Stimulated activated CD8-positive, alpha-beta memory T cell treated with anti-CD3 and anti-CD28 coated beads, Interleukin-4, amount 100 ng/mL, for 1 hour (primary cell): ENCODE measurements at places on chromosomes 12 and 14.

DNA sequence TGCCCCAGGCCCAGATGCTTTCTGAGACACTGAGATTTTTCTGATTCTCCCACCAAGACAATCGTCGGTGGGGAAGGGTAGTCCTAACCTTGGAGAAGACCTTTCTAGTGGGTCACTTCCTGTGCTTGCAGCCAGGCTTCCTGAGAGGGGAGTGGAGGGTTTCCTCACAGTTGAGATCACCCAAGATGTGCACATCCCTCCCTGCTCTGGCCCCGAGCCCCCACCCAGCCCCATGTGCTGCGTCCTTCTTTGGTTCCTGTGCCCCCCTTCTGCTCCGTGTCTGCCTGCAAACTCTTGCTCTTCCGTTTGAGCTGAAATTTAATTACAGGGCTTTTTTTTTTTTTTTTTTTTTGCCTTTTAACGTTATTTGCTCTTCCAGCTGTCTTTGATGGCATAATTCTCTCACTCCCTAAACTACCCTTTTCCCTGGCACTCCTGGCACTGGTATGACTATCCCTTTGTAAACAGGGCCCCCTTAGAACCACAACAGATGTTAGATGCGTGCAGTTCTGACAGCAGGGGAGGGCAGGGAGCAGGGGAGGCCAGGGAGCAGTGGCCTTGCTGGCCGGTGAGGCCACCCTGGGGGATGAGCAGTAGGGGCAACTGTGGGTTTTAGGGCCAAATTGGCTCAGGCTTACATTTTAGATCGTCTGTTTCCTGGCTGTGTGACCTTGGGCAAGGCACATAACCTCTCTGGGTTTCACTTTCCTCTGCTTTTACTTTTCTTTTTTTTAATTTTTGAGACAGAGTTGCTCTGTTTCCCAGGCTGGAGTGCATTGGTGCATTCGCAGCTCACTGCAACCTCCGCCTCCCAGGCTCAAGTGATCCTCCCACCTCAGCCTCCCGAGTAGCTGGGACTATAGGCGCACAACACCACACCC lies 144.5 kb downstream of the PHETA1 start:
- DNase-seq: no peak

DNA sequence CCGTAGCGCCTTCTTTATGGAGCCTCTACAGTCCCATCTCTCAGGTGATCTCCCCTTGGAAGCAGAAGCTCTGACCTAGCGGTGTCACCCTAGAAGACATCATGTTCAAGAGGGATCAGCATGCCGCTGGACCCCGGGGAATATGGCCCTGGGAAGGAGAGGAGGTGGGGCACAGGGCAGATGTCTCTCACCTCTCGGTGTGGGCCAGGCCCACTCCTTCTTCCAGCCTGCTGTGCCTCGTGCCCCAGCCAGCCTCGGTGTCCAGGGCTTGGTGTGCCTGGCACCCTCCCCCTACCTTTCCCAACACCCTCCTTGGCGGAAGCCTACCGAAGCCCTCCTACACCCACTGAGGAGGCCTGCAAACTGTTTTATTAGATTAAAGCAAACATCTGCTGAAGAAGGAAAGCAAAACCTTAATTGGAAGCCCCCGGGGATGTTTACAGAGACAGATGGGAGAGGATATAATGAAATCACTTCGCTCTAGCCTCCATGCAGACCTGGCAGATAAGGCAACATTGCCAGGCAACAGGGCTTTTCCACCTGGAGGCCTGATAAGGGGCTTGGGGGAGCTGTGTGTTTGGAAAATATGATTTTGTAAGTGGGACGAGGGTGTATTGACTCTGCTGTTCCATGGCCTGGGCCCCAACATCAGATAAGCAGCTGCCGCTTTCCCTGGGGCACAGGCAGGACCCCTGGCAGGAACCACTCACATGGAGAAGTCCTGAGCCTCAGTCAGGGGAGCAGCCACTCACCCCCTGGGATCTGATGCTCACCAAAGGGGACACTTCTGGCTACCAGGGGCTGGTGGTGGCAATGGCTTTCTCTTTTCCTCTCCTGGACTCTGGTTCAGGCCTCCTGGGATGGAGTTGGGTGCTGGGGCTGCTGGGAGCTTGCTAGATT lies 5.7 kb upstream of the CHGA start:
- no peak for DNase-seq

- DNase-seq: no peak
Observed at GRCh38 chr14:68444449-68445168, 348.3 kb downstream of the ZFP36L1 start.

DNA sequence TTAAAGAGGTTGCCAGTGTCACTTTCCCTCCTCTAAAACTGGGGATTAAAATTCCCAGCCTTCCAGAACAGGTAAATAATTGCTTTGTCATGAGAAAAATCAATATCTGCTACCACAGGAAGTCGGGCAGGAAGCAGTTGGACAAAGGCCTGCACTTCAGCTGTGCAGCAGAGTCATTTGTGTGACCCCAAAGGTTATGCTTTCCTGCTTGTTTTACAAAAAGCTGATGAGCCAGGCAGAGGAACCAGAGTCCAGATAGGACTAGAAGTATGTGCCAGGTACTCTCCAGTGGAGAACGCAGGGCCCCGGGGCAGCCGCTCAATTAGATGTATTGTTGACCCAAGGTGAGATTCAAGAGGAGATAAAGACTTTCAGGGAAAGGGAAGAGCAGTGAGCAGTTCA lies 117.1 kb upstream of the FRMD6 start:
- DNase-seq: no peak

DNA sequence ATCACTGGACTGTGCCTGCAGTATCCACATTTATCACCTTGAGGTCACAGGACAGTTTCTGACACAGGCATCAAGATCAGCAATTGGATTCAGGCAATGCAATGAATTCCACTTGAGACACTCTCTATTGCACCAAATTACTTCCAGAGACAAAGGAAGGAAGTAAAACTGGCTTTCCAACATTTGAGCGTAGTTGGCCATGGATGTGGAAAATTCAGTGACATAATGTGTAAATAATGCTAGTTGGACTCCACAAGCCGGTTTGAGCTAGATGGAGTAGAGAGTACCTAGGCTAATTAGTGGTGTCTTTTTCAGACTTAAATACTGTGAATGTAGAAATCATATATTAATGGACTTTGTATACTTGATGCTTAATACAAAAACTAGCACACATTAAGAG lies 168.3 kb upstream of the SYT1 start:
- DNase-seq: no peak

- DNase-seq: no peak
Observed at GRCh38 chr12:53431187-53431586, 7.5 kb downstream of the AMHR2 start.

DNA sequence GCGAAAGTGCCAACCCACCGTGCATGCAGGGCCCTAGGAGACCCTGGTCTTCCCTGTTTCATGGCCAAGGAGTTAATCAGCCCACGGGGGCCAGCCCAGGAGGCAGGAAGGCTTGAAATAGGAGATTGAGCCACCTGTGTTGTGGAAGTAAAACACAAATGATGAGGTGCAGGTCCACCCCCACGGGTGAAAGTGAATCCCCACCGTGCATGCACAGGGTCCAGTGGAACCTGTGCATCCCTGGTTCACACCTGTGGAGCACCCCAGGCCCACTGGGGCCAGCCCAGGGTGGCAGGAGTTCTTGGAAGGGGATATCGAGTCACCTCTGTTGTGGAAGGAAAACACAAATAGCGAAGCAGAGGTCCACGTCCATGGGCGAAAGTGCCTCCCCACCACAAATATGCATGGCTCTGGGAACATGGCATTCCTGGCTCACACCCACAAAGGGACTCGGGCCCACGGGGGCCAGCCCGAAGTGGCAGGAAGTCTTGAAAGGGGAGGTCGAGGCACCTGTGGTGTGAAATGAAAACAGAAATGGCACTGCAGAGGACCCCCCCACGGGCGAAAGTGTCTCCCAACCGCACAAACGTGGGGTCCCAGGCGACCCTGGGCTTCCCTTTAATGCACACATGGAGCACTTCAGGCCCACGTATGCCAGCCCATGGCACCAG lies 381.5 kb downstream of the ALG10 start:
- DNase-seq: no peak

- DNase-seq: no peak
Observed at GRCh38 chr14:59811815-59812214, 58.8 kb downstream of the RTN1 start.

DNA sequence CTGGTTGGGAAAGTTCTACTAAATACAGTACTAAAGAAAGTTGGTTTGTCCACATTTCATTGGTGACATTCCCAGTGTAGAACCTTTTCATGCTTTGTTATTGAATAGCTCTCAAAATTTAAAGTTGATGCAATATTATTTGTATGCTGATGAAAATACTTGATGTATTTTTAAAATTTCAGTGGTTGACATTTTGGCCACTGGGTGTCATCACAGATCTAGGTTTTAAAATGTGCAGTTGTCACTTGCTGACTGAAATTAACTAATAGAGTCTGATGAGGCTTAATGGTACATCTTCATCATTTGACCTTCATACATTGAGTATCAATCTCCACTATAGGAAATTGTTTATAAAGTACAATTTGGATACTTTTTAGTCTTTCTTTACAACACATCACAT lies 37.1 kb downstream of the CMAS start:
- no peak for DNase-seq

DNA sequence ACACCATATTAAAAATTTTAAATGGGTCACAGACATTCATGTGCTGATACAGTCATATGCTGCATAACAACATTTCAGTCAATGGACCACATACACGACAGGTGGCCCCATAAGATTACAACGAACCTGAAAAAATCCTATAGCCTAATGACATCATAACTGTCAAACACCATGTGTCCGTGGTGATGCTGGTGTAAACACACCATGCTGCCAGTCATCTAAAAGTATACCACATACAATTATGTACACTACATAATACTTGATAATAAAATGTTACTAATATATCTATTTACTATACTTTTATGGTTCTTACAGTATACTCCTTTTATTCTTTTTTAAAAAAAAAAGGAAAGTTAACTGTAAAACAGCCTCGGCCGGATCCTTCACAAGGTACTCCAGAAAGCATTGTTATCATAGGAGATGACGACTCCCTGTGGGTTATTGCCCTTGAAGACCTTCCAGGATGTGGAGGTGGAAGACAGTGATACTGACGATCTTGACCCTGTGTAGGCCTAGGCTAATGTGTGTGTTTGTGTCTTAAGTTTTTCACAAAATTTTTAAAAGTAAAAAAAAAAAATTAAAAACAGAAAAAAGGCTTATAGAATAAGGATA lies 5.0 kb upstream of the TDG start:
- no peak for DNase-seq

DNA sequence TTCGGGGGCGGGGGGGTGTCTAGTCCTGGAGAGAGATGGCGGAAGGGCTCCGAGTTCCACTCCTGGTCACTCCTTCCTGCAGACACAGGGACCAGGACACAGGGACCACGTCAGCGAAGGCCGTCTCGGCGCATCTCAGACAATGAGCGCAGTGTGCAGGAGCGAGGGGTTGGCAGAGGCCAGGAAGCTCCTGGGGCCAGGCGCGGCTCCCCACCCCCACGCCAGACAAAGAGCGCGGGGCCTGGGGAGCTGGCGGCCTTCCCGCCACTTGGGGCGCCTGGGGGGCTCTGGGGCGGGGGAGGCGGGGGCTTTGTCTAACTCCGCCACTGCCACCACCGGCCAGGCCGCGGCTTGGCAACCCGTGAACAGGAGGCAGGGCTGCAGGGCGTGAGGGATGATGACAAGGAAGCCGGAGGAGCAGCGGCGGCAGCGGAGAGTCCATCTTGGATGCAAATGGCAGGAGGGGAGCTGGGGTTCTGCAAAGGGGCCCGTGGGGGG lies 2.2 kb downstream of the CDK2AP1 start:
- no peak for DNase-seq

DNA sequence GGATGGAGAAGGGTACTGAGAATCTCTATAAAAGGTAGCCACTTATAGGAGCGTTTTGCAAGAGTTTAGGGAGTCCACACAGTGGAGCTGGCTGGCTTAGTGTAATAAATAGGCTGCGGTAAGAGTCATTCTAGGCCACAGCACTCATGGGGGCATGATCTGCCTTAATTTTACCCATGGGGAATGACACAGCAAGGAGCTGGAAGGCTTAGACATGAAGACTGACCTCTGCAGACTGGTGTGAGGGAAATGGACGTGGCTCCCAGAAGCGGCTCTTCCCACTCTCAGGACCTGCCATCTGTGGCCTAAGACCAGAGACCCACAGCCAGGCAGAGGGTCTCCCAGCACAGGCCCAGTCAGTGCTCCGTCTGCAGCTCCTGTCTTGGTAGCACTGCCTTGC lies 173.3 kb downstream of the PPM1H start:
- DNase-seq: no peak

- DNase-seq: no peak
Observed at GRCh38 chr12:10170216-10170615, 1.7 kb downstream of the OLR1 start.

DNA sequence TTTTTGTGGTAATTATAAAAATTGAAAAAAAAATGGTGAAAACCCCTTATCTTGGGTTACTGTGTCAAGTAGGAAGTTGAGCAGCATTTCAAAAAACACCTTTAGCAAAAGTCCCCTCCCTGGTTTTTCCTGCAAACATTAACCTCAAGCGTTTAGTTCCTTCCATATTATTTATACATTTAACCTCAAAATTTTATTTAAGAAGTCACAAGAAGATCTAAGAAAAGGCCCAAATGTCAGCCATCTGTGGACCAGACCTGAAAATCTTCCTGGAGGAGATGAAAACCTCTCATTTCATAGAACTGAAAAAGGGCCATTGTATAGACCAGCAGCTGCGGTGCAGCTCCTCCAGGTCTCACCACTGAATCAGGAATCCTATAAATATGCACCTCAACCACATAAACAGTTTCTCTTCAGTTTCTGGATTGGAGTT lies 40.4 kb upstream of the BTG1 start:
- DNase-seq: no peak
